ENCODE measurements at places on chromosomes 5 and 9.

DNA sequence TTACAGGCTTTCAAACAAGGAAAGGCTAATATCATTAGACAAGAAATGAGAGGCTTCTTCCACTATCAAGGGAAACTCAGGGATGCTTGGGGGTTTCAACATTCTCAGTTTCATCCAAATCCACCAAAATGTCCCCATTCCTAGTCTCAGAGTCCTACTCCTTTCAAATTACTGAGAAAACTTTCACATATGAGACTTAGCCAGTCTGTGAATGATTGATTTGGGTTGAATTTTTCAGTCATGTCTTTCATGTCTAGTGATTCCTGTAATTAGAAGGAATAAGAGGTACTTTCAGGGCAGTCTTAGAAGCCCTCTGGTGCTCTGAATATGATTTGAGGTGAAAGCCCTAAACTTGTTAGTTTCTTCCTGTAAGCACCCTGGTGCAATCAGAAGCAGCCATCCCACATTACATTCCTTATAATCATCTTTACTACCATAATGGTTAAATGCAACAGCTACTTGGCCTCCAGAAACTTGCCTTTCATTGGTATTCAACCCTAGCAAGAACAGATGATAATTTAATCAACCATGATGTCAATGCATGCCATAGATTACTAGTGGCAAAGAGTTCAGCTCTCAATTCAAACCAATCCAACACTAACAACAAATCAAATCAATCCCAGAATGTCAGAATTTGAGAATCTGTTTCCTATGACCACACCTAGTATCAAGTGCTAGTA, 50.7 kb upstream of the RIC1 start:
- DNase-seq = no peak

- no peak for DNase-seq
Measured at GRCh38 chr5:926417-927171, 33.9 kb downstream of the TRIP13 start.

GRCh38 chr9:124708633-124709291, 62.3 kb downstream of the NR6A1 start:
- DNase-seq = no peak

GRCh38 chr5:135245521-135246499, 153.2 kb downstream of the MACROH2A1 start:
- DNase-seq = no peak

DNA sequence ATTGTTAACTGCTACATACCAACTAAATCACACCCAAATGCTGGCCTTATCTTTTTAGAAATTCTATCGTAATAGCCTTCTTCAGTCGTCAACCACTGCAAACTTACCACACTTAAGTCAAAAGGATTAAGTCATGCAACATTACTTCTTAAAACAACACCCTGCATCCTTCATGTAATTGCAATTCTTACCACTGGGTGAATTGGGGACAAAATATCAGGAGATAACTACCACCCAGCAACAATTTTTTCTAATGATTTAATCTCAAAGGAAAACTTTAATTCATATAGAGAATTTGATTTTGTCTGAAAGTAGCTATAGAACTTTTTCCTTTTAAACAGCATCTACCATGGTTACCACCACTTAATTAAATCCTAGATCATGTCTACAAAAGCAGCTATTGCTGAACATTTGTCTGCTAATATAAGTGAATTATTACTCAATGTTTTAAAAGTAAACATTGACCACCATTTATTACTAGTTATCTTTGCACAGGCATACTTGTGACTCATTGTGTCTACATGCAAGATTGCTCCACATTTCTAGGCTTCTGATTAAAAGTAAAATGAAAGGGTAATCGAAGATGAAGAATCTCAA, 10.5 kb downstream of the MLLT3 start:
- DNase-seq = no peak

- DNase-seq = no peak
Measured at GRCh38 chr5:139752506-139753473, 42.8 kb upstream of the PSD2 start.

Measured in stimulated activated CD4-positive, alpha-beta T cell treated with anti-CD3 and anti-CD28 coated beads, Interleukin-2, amount 100 ng/mL, for 48 hours (primary cell).